Activated CD8-positive, alpha-beta T cell treated with anti-CD3 and anti-CD28 coated beads for 36 hours (primary cell): ENCODE measurements at places on chromosomes 3 and 15. TPM values are rescaled to one million over a fixed set of nuclear protein-coding genes. Genes with fewer than 3 reads are reported as not detected.

DNA sequence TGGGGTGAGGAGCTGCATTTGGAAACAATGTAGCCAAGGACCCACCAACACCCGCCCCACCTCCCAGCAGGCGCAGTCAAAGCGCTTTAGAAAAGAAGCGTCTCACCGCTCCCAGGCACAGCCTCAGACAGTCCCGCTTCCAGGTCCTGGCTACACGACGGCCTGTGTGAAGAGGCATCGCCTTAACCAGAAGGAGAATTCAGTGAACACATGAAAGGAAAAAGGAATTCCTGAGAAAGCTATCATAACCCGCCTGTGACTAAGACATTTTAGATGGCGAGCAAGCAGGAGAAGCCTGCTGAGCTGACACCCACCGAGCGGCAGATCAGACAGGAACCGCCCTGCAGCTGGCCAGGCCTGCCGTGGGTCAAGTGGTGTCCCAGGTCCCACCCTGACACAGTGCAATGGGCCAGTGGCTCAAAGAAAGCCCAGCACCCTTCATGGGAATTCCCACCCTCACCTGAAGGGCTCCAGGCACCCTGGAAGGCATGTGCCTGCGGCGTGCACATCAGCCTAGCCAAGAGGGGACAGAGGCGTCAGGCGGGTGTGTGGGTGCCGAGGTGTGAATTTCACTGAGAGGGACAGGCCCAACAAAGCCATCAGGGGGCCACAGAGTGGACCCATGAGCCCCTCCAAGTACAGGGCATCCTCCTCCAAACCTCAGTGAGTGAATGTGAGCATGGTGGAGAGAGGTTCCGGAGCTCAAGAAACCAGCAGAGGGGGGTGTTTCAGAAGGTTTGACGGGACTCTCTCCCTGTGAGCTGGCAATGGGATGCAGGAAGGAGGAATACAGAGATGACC is 144.8 kb downstream of the NSMCE3 start:
- DNase-seq = no peak

DNA sequence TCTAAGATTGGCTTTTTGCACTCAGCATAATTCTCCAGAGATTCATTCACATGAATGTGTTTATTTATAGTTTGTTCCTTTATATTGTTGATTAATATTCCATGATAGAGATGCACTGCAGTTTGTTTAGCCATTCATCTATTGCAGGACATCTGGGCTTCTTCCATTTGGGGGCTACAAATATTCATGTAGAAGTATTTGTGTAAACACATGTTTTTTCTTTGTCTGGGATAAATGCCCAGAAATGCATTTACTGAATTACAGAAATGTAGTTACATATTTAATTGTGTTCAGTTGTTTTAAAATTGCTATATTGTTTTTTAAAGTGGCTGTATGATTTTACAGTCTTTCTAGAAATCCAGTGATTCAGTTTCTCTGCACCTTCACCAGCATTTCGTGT is 635.0 kb downstream of the ZIC1 start:
- no peak for DNase-seq

Gene C3orf18
- 37.9 TPM for total RNA-seq

GRCh38 chr15:33624439-33624838 is 313.7 kb downstream of the RYR3 start:
- DNase-seq = no peak

DNA sequence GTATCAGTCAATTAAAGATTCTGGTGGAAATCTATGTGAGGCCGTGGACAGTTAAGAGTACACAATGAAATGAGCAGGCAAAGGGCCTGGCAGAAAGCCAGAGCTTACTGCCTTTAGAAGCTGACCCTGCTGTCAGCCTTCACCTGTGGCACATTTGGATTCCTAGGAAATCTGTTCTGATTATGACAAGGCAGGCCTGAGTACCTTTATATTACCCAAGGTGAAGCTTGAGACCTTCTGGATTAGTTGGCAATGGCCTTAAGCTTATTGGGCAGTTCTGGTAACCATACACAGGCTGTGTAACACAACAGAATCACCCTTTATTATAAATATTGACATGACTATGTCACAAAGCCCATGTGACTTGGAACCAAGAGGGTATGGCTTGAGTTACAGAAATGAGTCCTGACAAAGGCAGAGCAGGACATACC is 43.2 kb downstream of the NBEAL2 start:
- no peak for DNase-seq

DNA sequence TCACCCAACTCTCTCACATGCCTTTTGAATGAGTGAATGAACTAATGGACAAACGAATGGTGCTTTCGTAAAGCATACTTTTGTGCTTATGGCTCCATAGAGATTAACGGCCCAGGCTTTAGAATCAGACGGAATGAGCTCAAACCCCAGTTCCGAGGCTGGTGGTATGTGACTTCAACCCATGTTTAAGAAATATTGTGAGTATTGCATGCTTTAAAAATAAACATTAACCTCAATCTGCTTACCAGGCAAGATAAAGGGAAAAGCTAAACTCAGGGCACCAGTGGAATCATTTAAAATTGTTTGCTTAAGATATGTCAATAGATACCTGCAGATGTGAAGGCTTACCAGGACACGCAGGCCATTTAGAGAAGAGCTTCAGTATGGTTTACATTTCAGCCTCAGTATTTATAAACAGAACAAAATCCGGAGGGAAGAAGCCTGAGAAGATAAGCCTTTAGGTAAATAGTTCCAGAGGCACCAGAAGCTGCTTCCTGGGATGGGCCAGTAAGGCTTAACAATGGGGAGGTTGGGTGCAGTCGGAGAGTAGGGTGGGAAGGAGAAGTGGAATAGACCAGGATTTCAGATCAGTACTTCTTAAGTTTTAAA is 186.4 kb downstream of the ADAMTS9 start:
- no peak for DNase-seq

- DNase-seq = peak; percentile 29
These were observed 83.2 kb downstream of the RAB11A start for GRCh38 chr15:65952391-65953053.

- DNase-seq = no peak
These were observed 19.9 kb upstream of the COLQ start for GRCh38 chr3:15541371-15541770.

GRCh38 chr3:98328933-98329332 is 24.7 kb upstream of the OR5K4 start:
- no peak for DNase-seq

Gene FEM1B
- 44.4 TPM for total RNA-seq

DNA sequence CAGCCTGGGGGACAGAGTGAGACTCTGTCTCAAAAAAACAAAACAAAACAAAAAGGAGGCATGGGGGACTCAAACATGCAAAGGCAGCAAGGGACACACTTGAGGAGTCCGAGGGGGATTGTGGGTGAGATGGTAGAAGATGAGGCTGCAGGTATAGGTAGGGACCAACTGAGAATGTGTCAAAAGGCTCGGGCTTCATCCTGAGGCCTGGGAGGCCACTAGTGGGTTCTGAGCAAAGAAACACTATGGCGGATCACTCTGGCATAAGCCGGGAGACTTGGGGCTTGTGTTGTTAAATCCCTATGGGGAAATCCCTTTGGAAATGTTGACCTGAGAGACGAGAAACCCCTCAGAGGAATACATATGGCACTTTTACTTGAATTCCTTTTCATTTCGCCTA is 21.2 kb downstream of the ZNF710 start:
- DNase-seq = no peak

- DNase-seq = no peak
These were observed 239.9 kb upstream of the TPM1 start for GRCh38 chr15:62802612-62803011.

Gene KBTBD12
- not detected for total RNA-seq

Gene ZBTB47
- total RNA-seq = 0.45 TPM

GRCh38 chr15:45536934-45537333 is 14.4 kb upstream of the SLC30A4 start:
- no peak for DNase-seq

DNA sequence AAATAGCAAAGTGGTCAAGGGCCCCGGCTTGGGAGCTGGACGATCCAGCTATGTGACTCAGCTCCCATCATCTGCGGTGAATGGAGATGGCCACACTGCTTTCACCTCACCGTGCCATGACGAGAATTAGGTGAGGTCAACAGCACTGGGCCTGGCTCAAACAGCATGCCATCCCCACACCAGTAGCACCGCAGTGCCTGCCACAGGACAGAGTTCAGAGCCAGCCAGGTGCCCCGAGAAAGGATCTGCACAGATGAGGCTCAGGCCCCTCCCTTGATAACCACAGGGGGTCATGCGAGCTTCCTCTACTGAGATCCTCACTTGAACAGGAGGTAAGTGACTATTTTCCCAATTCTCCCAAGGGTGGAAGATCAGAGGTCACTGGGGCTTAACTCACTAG is 29.4 kb downstream of the ZXDC start:
- DNase-seq = no peak

Gene TJP1
- total RNA-seq = not detected

Gene MCF2L2
- total RNA-seq = 3.5 TPM

- no peak for DNase-seq
These were observed 6.0 kb downstream of the CCDC12 start for GRCh38 chr3:46970391-46971091.

Gene CAMK2N2
- 0.22 TPM for total RNA-seq

DNA sequence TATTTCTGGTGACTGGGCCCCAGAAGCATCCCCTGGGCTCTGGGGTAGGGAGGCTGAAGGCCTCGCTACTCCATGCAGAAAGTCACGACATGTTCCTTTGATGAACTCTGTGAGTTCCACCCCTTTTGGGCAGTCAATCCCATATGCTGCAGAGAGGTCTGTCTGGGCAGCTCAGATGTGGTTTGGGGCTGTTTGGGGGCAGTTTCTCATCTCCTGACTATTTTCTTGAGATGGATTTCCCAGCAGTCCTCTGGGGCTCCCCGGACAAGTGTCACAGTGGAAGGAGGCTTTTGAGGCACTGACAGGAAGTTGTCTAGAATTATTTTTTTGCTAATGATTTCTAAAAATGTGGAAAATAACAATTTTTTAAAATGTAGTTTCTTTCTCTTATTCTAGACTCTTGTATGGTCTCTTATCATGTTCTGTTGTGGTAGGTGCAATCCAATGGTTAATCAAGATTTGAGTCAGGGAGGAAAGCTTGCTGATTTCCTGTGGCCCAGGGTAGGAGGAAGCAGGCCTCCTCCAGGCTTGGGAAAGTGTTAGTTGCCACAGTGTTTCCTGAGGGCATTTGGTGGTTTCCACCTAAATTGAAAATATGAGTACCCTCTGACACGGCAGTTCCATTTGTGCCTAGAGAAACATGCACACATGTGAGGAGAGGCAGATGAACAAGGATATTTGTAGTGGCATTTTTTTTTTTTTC is 19.9 kb upstream of the TATDN2 start:
- DNase-seq = peak; percentile 60
